ENCODE measurements at places on chromosomes 2 and 18.

- no peak for DNase-seq
These were observed 437.4 kb downstream of the PIK3C3 start for GRCh38 chr18:42392416-42392815.

DNA sequence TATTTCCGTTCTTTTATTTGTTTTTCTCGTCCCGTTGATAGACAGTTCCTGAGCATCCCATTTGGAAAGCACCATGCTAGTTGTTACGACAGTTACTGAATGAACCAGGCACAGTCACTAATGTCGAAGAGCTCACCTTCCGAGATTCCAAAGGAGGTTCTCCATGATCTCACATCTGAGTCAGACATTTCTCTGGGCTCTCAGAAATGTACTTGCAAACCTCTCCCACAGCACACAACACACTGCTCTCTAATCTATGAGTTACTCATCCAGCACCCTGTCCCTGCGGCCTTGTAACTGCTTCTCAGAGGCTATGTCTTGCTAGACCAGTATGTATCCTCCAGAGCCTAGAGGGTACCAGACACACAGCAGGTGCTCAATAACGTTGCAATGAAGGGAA, 174.7 kb downstream of the DNER start:
- DNase-seq, result no peak

- no peak for DNase-seq
These were observed 4.1 kb downstream of the ITGA4 start for GRCh38 chr2:181461056-181461997.

GRCh38 chr18:38664929-38665328, 1099.3 kb upstream of the CELF4 start:
- no peak for DNase-seq

DNA sequence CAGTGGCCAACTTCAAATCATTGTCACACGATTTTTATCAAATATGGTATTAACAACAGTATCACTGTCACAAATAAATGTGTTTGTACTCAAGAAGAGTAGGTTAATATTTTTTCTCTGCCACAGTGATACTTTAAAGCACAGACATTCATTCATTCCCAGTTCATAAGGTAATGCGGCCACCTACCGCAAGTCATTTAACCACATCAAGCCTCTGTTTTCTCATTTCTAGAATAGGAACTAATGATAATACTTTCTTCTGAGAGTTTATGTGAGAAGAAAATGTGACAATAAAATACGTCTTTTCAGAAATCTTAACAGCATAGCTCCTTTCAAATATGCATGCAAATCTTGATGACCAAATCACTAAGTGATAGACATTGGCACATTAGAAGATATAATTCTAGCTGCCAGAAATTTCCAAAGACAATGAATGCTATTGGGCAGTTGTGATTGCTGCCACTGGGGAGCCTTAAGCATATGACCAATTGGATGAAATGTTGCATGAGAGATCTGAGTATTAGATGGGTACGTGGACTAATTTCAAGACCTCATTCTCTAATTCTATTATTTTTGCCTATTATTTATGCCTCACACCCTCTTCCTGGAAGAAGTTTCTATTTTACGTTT, 430.9 kb downstream of the PID1 start:
- no peak for DNase-seq

DNA sequence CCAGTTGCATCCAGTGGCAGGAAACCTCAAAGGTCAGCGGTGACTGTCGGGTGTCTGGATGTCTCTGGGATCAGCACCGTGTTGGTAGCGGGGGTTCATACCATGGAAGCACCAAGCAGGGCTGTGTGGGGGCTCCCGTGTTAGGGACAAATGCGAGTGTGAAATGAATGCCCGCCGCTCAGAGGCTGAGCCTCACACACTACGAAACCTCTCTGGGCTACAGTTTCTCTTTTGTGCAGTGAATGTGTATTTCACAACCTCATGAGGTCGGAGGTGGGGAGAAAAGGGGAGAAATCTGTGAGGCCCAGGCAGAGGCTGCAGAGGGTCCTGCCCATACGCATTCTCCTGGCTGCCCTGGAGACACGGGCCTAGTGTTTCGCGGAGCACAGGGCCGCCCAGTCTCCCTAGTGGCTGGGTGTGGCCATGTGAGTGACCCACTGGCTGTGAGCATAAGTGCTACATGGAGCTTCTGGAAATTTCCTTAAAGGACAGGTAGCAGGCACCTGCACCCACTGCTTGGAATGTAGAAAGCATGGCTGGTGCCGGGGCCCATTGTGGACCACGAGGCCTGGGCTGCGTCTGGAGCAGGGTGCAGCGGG, 138.0 kb upstream of the GLI2 start:
- DNase-seq, result no peak

GRCh38 chr18:62324917-62325805, at the start of gene TNFRSF11A:
TNFRSF11A (plus strand) TSS chr18:62325310; CDS start chr18:62325353, 43 bp downstream.
- DNase-seq, result peak; percentile 69

- DNase-seq, result no peak
These were observed 16.9 kb upstream of the ACKR3 start for GRCh38 chr2:236552581-236553363.

DNA sequence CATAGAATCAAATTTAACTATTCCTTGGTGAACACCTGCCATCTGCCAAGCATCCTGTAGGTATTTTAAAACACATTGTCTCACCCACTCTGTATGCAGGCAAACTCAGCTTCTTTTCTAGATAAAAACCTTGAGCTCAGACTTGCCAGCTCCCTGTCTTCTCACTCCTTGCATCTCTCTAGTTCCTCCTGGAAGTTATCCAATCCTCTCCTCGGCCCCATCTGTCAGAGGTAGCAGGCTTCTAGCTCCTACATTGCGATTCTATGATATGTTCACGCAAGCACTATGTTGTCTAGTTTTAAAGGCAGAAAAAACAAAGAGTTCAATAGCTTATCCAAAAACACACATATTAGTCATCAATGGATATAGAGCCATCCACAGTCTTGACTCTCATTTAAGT, 67.0 kb upstream of the APCDD1 start:
- no peak for DNase-seq

GRCh38 chr2:16281451-16282335, 341.3 kb downstream of the MYCN start:
- DNase-seq, result no peak

DNA sequence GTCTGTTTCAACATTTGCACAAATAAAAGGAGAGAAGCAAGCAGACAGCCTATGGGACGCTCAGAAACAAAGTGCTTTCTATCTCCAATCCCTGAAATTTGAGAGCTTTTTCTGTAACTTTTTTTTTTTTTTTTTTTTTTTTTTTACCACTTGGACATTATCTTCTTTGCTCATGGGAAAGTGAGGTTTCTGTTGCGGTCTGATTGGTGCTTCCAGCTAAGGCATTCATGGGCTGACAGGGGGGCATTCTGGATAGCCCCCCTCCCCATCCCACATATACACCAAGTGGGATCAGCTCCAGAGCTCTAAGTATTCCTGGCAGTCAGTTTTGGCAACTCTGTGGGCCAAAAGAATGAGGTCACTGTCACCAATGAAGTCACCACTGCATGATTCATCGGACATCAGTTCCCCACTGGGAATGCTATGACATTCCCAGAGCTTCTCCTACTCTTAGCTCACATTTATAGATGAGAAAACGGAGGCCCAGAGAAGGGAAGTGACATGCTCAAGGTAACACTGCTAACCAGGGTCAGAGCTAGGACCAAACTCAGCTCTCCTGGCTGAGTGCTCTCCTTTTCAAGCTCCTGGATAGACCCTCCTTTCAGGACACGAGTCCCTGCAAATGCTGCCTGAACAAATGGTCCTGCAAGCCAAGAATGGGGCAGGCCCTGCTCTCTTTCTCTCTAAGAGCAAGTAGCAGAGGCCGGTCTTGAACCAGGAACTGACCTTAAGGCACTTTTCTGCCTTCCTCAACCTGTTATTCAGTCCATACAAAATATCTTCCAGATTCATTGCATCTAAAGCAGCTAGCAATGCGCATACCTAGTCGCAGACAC, 61.3 kb downstream of the TMEM247 start:
- no peak for DNase-seq

GRCh38 chr2:107028661-107029060, 142.7 kb upstream of the ST6GAL2 start:
- DNase-seq, result no peak

- no peak for DNase-seq
These were observed 361.2 kb downstream of the CTNNA2 start for GRCh38 chr2:79874015-79874414.
